ENCODE measurements at places on chromosomes 1 and 21.

DNA sequence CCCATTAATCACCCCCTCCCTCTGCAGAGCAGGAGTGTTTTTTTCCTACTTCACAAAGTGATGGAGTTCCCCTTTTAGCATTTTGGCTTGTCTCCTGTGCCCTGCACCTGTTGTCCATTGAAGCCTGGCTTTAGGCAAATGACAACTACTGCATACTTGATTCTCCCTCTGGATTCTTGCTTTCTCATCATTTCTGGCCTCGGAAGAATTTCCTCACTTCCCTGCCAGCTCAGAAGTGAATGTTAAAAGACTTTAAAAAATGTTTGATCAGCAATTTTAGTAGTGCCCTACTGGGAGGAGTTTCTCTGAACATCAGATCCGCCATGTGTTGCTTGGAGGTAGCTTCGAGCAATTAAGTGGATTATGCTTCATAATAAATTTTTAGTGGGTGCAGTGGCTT lies 28.1 kb downstream of the RCOR3 start:
- no peak for DNase-seq

DNA sequence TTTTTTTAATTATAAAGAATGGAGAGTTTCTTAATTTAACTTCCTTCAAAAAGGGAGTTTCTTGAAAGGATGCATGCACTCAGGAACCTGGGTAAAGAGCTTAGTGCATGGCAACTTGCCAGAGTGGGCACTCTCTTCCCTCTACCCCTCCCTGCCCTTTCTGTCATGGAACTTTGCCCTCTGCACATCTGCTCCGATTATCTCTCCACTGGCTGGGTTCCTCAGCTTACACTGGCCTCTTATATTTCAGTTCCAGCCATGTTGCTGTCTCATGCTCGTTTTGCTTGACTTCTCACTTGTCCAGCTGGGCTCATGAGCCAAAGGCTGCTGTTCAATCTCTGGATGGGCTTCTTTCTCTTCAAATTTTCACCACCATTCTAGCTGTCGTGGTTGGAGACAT lies 87.0 kb downstream of the NCAM2 start:
- no peak for DNase-seq

DNA sequence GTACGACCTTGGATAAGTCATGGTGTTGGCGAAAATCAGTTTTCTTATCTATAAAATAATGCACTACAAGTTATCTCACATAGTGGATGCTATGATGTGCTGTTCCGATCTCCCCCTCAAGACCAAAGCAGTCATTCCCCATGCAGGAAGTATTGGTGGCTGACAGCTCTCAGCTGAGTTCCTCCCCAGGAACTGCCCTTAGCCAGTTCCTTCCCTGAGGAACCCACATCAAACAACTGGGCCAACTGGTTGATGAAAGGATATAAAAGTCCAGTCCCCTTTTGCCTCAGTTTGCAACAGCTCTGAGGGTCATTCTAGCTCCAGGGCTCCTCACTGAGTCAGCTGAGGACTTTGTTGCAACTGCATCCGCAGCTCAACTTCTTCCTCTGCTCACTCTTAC lies 16.1 kb upstream of the SLAMF1 start:
- no peak for DNase-seq

DNA sequence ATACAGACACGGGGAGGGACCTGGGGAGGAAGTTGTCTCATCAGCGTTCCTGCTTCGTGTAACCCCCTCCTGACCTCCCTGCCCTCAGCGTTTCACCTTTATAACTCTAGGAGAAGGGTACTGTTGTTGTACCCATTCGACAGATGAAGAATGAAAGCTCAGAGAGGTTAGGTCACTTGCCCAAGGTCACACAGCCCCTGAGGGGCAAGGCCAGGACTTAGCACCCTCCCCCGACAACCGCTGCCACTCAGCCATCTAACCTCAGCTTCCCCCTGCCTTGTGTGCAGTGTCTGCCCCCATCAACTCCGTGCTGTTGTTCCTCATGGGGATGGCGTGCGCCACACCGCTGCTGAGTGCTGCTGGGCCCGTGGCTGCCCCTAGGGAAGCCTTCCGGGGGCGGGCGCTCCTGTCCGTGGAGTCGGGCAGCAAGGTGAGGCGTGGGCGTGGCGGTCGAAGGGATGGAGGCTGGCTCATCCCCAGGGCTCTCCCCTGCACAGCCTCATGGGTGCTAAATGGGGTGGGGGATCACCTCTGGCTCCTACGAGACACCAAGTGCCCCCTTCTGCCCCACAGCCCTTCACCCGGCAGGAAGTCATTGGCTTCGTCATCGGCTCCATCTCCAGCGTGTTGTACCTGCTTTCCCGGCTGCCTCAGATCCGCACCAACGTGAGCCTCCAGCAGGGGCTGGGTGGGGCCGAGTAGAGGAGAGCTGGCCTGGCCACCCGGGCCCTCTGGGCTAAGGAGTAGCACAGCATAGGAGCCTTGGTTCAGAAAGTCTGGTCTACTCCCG lies 14.0 kb downstream of the SLC66A1 start:
- DNase-seq: no peak

DNA sequence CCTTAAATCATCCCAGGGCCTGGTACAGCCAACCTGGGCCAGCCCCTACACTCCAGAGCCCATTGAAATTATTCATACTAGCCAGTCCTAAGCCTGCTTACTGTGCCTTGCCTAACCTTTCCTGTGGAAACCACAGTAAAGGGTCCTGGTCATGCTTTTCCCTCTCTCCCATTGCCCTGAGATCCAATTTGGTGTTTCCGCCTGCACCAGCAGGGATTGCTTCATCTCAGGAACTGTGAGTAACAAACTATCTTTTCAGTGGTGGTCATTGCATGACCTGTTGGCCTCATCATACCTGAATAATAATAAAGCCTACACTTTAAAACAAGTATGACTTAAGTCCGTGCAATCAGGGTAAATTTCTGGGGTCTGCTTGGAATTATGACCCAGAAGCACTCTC lies 18.7 kb upstream of the GALNT2 start:
- no peak for DNase-seq

DNA sequence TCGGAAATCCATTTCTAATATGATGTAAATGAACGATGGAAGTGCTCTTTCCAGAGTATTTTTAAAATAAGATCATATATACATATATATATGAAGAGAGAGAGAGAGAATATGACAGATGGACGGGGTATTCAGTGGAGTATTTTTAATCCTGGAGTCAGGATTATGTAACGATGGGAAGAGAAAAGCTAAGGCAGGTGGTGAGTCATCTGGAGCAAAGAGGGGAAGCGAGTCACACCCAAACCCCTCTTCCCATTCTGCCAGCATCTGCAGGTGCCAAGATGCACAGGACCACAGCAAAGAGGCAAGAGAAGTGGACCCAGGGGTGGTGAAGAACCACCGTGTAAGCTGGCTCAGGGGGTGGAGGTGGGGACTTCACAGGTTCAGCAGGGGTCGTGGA lies 102.7 kb upstream of the GRIK3 start:
- no peak for DNase-seq

DNA sequence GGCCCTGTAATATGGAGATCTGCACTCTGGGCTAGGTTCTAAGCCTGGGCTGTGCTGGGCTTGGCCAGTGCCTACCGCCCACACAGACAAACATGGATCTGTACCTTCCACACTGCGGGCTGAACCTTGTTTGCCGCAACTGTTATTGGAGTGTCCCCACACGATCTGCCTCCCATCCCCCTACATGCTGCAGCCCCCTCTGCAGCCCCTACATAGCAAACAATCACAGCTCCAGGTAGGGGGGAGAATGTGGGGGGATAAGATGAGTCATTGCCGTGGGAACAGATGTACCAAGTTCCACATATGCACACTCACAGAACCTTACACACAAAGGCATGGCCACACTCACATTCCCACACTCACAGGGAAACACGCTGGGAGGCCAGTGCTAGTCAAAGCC lies 2.1 kb upstream of the HCRTR1 start:
- DNase-seq: no peak

- DNase-seq: no peak
These were observed 91.7 kb downstream of the NAV1 start for GRCh38 chr1:201630582-201630981.

GRCh38 chr1:29644812-29645211 lies 408.5 kb downstream of the PTPRU start:
- no peak for DNase-seq

- DNase-seq: no peak
These were observed 16.9 kb upstream of the PTPN14 start for GRCh38 chr1:214568328-214568727.

DNA sequence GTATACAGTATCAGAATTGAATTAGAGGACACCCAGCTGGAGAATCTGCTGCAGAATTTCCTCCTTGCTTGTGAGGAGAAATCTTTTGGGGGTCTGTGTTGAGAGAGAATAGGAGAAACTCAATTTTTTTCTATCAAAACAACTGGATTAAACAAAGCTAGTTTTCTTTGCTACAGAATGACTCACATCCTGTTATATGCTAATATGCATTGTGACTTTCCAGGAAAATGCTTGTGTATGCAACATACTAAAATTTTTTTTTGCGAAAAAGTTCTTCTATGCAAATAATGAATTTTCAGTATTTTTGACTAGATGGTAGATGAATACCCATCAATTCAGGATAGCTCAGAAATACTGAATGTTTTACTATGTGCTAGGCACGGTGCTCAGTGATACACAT lies 2.2 kb downstream of the VAMP4 start:
- DNase-seq: no peak

GRCh38 chr1:91712393-91712792 lies 173.6 kb downstream of the TGFBR3 start:
- DNase-seq: no peak

GRCh38 chr21:37829447-37829846 lies 86.8 kb downstream of the KCNJ6 start:
- no peak for DNase-seq

Measured in activated CD4-positive, alpha-beta T cell treated with anti-CD3 and anti-CD28 coated beads for 36 hours (primary cell).